ENCODE measurements at places on chromosomes 2 and 18.

GRCh38 chr2:48914477-48915089 is 159.1 kb upstream of the LHCGR start:
- no peak for DNase-seq

DNA sequence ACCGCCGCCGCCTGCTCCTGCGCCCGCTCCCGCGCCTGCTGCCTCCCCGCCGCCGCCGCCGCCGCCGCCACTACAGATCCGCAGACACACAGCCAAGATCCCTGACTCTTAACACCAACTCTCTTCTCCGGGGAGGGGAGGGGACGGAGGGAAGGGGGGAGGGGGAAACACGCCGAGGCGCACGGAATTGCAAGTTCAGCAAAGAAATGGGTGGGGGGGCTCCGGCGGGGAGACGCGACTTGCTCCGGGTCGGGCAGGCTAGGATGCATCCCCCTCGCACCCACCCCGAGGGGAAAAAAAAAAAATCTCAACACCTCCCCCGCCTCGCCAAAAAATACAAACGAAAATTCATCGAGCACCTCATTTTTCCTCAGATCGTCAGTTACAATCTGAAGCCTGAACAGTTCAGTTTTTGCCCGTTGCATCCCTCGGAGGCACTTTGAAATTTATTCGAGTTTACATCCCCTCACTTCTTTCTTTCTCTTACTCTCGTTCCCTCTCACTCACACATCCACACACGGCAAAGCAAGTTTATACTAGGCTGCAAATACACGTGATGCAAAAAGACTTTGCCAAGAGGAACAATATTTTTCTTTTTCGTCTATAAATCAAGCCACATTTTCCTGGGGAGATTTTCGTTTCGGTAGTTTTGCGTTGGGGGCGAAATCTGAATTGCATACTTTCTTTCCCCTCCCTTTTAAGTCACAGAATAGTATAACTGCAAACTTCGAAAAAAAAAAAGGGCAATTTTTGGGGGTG is at the start of gene TCF4:
Gene TCF4 (minus strand): TSS at position 82 of the 759 bp plus-strand sequence. CDS start 1,076 bp downstream, outside the sequence.
- peak; percentile 60 for DNase-seq

- DNase-seq = no peak
Measured at GRCh38 chr18:49934457-49934856, 121.1 kb upstream of the ACAA2 start.

GRCh38 chr2:146451972-146452371 is 1392.9 kb upstream of the ACVR2A start:
- no peak for DNase-seq

Data from hematopoietic multipotent progenitor cell treated with erythropoietin and hydrocortisone succinate and interleukin-3 and kit ligand, for 8 days (in vitro differentiated cells).